ENCODE measurements at places on chromosomes 3 and 15. TPM values are rescaled to one million over a fixed set of nuclear protein-coding genes. Genes with fewer than 3 reads are reported as not detected.

- DNase-seq: peak; percentile 84
Measured at GRCh38 chr15:90412356-90413194, 24.5 kb downstream of the IQGAP1 start.

- no peak for DNase-seq
Measured at GRCh38 chr15:93073465-93073952, 15.5 kb downstream of the RGMA start.

- no peak for DNase-seq
Measured at GRCh38 chr3:186638259-186638658, 1.9 kb upstream of the FETUB start.

DNA sequence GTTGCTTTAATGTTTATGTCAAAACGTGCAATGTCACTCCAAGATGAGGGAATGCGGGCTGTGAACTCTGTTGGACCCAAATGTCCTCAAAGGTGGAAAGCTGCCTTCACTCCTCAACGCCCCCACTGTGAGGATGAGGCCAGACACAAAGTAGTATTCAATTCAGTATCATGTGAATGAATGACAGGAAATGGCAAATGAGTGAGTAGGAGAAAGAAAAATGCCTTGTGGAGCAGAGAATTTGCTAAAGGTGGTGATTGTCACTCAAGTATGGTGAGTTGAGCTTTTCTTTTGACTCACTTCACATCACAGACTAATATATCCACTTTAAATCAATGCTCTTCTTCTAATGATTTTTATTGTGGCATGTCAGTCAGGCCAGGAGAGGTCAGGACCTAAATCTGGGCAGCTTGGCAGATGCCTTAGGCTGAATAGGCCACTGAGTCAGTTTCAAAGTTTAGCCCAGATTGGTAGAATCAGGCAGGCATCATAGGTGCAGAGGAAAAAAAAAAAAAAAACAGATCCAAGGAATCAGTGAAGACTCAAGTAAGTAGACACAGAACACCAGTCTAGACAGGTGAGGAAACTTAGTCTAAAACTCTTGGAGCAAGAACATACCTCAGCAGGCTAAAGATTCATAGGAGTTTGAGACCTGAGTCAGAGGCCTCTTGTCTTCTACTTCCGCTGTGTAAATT is 71.0 kb upstream of the ZBED2 start:
- no peak for DNase-seq

The RAB27A gene
- polyA plus RNA-seq: 30.8 TPM

The FBN1 gene
- 75.5 TPM for polyA plus RNA-seq

Data from urinary bladder (tissue), 4 donors.